ENCODE measurements at places on chromosomes 3 and 15.

DNA sequence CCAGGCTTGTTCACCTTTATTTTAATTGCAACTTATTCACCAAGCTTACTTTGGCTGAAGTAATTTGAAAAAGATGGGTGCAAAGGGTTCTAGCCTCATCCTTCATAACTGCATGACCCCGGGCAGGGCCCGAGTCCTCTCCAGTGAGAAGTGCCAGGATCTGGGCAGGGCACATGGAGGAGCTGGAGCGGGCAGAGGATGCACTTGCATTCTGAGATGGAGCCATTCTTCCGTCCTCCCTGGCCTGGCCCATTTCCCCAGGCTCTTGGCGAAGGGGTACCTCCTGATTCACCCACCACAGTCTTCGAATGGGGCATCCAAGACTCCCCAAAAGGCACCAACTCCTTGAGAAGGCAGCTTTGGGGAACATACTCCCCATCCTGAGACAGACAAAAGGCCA, 22.5 kb upstream of the PLXND1 start:
- no peak for DNase-seq

DNA sequence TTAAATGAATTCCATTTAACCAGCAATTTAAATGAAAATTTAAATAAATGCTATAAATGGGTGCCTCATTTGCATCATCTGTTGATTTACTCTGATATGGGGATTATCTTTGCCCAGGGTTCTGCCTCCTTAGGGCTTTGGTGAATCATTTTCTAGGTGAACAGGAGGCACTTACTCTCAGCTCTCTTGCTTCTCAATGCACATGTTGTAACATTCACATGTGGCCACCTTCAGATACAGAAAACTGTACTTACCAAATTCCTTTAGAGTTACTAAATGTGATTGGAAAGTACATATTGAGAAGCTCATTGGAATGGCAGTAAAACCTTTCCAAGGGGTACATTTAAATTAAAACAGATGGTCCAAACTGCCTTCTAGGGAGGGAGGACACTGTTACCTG, 20.8 kb downstream of the GADL1 start:
- no peak for DNase-seq

DNA sequence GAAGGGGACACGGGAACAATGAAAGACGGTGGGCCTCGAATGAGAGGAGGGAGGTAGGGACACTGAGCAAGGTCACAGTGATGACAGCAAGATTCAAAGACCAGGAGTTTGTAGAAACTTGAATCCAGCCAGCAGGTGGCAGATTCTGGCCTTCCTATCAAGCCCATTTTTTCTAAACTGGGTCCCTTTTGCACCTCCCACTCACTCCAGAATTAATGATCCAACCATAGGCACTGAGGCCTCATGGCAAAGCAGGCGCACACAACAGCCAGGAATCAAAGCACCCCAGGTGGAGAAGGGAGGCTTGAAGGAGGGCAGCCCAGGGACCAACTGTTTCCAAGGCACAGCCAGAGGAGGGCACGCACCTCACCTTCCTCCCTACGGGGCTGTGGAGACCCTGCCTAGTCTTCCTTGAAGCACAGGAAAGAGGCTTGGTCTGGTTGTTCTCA, 90.2 kb downstream of the ANP32A start:
- DNase-seq = no peak

DNA sequence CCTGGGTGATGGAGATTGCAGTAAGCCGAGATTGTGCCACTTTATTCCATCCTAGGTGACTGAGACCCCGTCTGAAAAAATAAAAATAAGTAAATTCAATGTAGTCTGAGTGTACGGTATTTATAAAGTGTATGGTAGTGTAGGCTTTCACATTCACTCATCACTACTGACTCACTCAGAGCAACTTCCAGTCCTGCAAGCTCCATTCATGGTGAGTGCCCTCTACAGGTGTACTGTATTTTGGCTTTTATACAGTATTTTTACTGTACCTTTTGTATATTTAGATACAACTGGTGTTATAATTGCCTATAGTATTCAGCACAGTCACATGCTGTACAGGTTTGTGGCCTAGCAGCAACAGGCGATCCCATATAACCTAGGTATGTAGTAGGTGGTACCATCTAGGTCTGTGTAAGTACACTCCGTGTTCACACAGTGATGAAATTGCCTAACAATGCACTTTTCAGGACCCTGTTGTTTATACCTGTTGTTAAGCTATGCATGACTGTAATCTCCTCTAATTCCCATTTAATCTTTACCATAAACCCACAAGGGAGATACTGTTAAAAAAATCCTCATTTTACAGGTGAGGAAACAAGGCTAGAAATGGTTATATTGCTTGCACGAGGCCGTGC, 19.3 kb downstream of the CACNA1D start:
- DNase-seq = no peak

DNA sequence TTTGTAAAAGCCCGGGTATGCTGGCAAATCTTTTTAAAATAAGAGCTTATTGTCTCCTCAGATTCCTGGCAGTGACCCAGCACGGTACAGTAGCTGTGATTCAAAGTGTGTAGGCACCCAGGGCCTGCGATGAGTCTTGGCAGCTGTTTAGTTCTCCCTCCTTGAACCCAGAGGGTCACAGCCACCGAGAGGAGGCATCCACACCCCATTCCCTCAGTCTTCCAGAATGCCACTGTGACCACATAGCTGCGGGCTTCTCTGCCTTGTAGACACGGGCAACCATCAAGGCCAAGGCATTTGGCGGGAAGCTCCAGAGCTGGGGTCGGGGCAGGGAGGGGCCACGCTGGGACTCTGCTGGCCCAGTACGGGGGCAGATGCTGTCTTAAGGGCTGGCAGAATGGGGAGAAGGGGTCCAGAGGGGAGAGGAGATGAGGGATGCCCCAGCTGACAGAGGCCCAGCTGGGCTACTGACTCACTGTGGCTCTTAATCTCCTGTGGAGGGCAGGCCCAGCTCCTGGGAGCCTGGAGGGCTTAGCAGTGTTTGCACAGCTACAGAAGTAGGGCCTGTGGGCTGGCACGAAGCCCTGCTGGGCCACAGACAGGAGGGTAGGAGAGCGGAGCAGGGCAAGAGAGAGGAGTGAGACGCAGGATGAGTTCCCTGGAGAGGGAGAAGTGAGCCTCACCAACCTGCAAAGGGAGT, 68.8 kb upstream of the DLG1 start:
- no peak for DNase-seq

DNA sequence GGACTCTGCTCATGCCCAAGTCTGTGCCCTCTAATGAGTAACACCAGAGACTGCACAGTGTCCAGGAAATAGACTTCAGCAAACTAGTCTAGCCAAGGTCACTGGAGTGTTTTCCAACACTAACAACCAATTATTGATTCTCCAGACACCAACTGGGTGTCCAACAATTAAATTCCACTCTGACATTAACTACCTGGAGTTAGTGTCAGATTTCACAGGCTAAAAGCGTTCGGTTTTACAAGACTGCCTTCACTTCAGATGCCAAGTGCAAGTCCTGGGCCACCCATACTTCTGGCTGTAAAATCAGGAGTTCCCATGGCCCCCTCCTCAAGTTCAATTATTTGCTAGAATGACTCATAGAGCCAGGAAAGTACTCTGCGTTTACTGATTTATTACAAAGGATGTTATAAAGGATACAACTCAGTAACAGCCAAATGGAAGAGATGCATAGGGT, 20.8 kb upstream of the CFAP161 start:
- DNase-seq = no peak

DNA sequence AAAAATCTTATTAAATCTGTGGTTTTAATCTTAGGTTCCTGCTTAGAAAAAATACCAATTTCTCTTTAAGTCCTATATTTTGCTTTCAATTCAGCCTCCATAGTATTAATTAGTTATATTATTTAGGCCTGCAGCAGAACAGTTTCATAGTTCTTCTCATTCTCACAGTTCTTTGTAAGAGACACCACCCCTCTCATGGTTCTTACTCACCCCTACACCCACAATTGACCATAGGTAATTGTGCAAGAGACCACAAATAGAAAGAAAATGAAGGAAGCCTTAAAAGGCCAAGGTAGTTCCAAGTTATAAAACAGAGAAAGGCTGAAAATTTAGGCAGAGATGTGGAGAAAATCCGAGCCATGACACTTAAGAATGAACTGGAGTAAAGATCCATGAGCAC, 415.3 kb downstream of the TIGIT start:
- DNase-seq = no peak

DNA sequence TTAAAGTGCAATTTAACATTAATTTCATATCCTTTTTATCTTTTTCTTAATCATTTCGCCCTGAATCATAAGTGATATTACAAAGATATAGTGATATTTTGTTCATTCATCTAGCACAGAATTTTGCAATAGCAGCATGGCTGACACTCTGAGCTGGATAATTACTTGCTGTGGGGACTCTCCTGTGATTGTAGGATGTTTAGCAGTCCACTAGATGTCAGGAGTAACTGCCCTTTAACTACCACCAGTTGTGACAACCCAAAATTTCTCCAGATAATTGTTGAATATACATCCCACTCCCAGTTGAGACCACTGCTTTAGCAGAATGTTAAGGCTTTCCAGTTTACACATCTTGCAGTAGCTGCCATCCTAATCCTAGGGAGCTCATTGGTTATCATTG, 196.8 kb upstream of the MBNL1 start:
- DNase-seq = no peak

GRCh38 chr15:98805434-98806274, 157.3 kb downstream of the IGF1R start:
- DNase-seq = no peak

DNA sequence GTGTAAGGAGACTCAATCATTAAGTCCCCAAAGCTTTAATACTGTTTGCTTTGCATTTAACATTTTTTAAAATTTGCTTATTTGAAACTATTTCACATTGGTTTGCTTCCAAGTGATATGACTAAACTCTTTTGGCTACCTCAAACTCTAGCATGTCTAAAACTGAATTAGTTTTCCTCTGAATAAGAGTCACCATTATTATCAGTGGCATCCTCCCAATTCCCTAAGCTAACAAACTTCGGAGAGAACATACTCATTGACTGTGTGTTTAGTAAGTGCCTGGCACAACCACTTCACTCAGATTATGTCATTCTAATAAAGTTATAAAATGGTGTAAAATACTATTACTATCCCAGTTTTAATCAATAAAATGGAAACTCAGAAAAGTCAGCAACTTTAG, 21.9 kb downstream of the ATOSA start:
- DNase-seq = no peak

DNA sequence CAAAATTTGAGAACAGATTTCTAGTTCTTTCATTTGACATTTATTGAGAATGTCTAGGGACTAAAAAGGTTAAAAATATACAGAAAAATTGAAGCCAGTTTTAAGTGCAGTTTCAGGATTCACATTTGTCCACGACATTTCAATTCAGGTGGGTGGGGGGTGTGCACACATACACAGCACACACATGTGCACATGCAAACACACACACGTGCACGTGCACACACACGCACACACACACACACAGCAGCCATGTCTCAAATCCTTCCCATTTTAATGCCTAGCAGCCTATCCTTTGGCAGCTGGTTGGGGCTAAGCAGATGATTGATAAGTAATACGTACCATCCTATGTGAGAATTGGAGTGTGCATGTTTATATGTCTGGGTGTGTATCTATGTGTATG, 238.3 kb upstream of the TRIM42 start:
- no peak for DNase-seq

DNA sequence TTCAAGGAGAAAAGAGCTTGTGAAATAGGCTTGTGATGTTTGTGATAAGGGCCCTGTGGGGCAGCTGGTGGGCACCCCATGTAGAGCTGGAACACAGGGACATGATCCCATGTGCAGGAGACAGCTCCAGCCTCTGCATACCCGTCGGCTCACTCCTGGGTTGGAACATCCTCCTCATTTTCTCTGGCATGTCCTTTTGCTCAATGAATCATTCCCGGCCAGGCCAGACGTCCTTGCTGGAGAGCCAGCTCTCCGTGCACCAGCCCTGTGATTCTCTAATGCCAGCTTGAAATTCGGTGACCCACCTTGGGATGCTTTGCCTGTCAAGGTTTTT, 77.3 kb downstream of the SMAD3 start:
- no peak for DNase-seq

DNA sequence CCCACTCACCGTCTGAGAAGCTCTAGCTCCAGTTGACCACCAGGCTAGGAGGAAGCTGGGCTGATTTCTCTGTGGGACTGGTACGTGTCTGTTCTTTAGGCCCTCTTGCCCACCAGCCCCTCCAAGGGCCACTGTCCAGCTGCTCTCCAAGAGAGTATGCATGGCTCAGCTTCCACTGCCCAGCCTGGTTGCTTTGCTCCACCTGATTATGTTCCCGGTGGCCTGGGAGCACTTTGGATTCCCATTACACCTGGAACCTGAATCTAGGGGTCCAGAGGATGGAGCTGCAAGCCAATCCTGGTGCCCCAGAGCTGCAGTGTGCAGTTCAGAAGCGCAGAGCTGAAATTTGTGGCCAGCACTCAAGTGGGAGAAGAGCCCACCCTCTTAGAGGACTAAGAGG, 402.1 kb upstream of the CNTN6 start:
- no peak for DNase-seq

- no peak for DNase-seq
Observed at GRCh38 chr3:129506231-129506742, 22.2 kb upstream of the RHO start.

DNA sequence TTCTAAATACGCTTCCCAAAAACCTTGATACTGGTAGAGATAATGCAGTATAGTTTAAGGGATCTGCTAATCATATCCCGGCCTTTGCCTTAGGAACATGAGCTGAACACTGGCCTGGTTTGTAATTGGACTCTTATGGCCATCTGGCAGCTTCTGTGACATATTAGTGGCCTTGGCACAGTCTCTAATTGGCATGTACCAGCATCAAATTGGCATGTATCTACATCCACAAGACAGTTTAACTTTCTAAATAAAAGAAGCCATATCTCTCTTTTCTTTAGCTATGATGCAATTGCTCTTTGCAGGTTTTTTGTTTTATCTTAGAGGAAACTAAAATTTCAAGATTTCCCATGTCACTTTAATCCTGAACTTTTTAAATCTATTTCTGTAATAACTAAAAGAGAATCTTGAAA, 44.6 kb upstream of the FILIP1L start:
- DNase-seq = no peak

DNA sequence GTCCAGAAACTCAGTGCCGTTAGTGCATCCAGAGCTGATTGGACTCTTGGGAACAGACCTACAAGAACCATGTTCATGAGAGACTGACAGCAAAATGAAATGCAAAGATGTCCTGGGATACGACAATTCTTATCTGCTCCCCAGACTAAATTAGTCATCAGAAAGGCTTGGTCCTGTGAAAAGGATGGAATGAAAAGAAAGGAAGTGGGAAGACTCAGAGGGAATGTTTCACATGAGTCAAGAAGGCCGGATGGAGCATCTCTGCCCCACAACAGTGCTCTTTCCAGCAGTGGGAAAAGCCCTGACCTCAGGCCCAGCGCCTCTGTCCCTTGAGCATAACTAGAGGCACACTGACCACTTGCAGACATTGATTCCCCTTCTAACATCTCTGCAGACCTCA, 39.3 kb upstream of the UACA start:
- DNase-seq = no peak

GRCh38 chr3:183318877-183319276, 65.8 kb downstream of the B3GNT5 start:
- no peak for DNase-seq

GRCh38 chr3:45917146-45917898, 25.9 kb upstream of the CXCR6 start:
- DNase-seq = no peak

Data from T-cell (primary cell).